ENCODE measurements at places on chromosomes 4 and X. TPM values are rescaled to one million over a fixed set of nuclear protein-coding genes. Genes with fewer than 3 reads are reported as not detected.

Gene TLL1
- total RNA-seq = not detected

Gene AFF2
- 0.42 TPM for total RNA-seq

DNA sequence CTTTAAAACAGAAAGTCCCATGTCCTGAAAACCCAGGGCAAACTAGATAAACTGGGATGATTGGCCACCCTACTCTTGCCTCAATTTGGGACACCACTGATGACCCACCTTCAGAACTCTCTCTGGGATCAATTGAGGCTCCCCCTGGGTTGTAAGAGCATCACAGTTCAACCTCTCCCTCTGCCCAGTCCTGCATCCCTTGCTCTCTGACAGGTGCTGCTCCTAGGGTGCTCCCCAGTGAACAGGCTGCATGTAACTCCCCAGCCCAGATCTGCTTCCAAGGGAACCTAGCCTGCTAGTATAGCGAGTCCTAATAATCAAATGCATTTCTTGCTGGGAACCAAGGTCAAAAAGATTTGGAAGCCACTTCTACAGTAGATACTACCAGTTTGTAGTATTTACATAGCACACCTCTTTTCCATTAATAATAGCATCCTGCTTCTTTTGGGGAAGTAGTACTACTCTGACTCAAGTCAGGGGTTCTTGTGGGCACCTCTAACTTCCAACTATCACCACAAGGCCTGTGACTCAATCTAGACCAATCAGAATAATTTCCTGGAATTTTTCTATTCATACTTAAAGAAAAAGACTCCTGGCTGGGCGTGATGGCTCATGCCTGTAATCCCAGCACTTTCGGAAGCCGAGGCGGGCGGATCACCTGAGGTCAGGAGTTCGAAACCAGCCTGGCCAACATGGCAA lies 42.1 kb upstream of the SPINK2 start:
- no peaks in the 10 kb centered on the region for H3K27me3 ChIP-seq
- no peak overlapping the region for H3K4me3 ChIP-seq

GRCh38 chr4:122997463-122998101 lies 75.2 kb upstream of the NUDT6 start:
- no peak for DNase-seq
- H3K36me3 ChIP-seq = peaks cover 16% of the 10 kb centered on the region
- H3K27ac ChIP-seq = no peak overlapping the region
- no peak overlapping the region for H3K4me3 ChIP-seq
- H3K27me3 ChIP-seq = no peaks in the 10 kb centered on the region

GRCh38 chr4:41369680-41370079 lies 113.0 kb downstream of the UCHL1 start:
- H3K27me3 ChIP-seq = peaks cover 4% of the 10 kb centered on the region
- no peak overlapping the region for H3K27ac ChIP-seq
- no peak overlapping the region for H3K4me3 ChIP-seq
- no peaks in the 10 kb centered on the region for H3K4me1 ChIP-seq

DNA sequence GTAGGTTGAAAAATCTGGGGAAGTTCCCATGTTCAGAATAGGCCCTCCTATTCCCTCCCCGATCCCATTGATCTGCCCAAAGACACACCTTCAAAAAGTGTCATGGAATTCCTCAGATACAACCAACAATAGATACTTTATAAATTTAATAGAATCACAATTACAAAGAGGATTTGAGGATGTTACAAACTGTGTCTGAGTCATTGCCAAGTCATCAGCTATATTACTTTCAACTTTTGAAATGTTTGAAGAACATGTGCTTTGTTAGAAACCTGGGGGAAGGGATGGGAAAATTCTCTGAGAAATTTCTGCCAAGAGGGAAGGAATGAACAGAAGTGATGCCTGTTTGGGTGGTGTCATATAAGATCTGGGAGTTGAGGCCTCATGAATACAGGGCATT lies 46.7 kb downstream of the KCNIP4 start:
- no peaks in the 10 kb centered on the region for H3K4me1 ChIP-seq
- no peaks in the 10 kb centered on the region for H3K27me3 ChIP-seq
- no peak for DNase-seq
- no peak overlapping the region for H3K4me3 ChIP-seq

DNA sequence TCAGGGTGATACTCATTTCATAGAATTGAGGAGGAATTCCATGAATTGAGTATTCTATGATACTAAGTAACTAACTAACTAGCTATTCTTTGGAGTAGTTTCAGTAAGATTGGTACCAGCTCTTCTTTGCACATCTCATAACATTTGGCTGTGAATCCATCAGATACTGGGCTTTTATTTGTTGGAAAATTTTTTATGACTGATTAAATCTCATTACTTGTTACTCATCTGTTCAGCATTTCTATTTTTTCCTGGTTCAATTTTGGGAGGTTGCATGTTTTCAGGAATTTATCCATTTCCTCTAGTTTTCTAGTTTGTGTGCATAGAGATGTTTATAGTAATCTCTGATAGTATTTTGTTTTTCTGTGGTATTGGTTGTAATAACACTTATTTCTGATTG lies 70.8 kb upstream of the FREM3 start:
- DNase-seq = no peak
- no peaks in the 10 kb centered on the region for H3K4me1 ChIP-seq
- no peak overlapping the region for H3K4me3 ChIP-seq

GRCh38 chr4:146852360-146852759 lies 93.3 kb downstream of the TTC29 start:
- H3K4me3 ChIP-seq = no peak overlapping the region
- no peaks in the 10 kb centered on the region for H3K36me3 ChIP-seq
- no peak overlapping the region for H3K27ac ChIP-seq
- peaks cover 5% of the 10 kb centered on the region for H3K27me3 ChIP-seq
- no peaks in the 10 kb centered on the region for H3K4me1 ChIP-seq
- no peak for DNase-seq

- DNase-seq = no peak
- no peaks in the 10 kb centered on the region for H3K36me3 ChIP-seq
- H3K27me3 ChIP-seq = peaks cover 2% of the 10 kb centered on the region
- H3K27ac ChIP-seq = no peak overlapping the region
Observed at GRCh38 chr4:24780936-24781495, 14.4 kb upstream of the SOD3 start.

- DNase-seq = no peak
- H3K27me3 ChIP-seq = no peaks in the 10 kb centered on the region
- no peaks in the 10 kb centered on the region for H3K36me3 ChIP-seq
- no peak overlapping the region for H3K27ac ChIP-seq
- H3K4me3 ChIP-seq = no peak overlapping the region
- peaks cover 1% of the 10 kb centered on the region for H3K4me1 ChIP-seq
Observed at GRCh38 chrX:132181364-132181763, 37.9 kb downstream of the RAP2C start.

DNA sequence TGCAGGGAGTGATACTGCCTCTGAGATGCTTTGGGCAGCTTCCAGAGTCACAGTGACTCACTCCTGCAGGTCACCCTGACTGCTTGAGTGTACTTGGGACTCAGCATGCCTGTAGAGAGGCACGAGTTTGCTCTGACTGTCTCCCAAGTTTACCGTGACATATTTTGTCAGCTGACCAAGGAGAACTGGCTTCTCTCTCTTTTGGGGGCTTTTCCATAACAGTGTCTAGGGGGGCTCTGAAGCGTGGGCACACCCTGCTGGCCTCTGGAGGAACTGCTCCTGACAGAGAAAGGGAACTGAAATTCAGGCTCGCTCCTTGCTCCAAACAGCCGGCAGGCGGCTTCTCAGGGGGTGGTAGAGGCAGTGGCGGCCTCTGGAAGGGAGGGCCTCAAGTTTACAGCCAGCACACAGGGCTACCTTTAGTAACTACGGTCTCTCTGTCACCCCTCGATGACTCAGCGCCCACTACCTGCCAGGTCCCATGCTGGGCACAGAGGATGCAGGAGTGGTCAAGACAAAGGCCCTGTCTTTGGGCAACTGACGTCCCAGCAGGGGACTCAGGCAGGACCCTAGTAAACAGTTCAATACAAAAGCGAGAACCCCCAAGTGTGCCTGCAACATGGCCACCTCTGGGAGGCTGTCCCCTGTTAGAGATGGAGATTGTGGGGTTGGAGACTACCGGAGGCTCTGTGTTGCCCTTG lies 17.8 kb downstream of the ZNF185 start:
- H3K27ac ChIP-seq = no peak overlapping the region
- no peaks in the 10 kb centered on the region for H3K36me3 ChIP-seq
- no peaks in the 10 kb centered on the region for H3K4me1 ChIP-seq
- H3K27me3 ChIP-seq = peaks cover 2% of the 10 kb centered on the region
- H3K4me3 ChIP-seq = no peak overlapping the region
- no peak for DNase-seq
